ENCODE measurements at places on chromosomes 2 and 18.

GRCh38 chr2:44866152-44866551, 75.3 kb upstream of the SIX3 start:
- DNase-seq: no peak

DNA sequence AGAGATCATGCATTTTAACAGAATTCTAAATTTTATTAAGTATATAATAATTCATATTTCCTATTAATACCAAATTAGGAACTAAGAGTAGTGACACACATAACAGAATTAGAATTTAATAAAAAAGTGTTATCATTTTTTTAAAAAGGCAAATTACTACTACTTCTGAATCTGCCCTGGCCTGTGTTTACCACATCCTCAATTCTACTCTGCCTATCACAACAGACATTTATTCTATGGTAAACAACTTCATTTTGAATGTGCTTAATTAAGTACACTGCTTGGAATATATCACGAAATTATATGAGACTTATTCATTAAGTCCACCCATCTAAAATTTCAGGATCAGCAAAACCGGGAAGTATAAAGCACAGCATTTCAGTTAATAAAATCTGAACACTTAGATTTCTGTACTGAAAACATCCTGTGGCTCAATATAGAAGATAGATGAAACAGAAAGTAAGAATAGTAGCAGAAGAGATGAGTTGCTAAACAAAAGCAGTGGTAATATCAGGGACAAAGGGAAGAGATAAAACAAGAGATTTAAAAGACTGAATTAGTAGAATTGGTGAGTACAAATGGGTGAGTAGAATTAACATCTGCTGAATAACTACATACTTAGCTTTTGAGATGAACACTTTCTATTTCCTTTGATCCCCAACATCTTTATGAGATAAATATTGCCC, 3.7 kb downstream of the SMC6 start:
- DNase-seq: peak; percentile 42

GRCh38 chr18:49212819-49213218, 247.6 kb downstream of the DYM start:
- DNase-seq: no peak

DNA sequence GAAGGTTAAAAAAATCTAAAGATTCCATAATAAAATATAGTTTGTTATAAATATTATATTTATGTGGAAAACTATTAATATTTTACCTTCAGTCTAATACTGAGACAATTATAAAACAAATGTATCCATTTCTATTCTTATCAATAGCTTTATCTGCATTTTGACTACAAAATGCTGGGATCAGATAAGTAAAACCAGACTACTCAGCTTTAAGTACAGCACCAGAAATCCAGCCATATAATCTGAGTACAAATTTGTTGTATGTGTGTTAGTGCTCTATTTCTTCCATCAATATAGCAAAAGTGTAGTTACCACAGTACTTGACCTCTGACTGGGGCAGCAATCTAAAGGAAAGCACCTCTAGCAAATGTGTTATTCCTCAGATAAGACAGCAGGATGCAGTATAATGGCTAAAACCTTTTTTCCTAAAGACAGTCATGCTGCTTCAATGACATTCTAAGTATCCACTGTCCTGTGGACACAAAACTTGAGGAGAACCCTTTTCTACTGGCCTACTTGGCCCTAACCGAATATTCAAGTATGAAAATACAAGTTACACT, 68.1 kb downstream of the OLA1 start:
- DNase-seq: no peak

DNA sequence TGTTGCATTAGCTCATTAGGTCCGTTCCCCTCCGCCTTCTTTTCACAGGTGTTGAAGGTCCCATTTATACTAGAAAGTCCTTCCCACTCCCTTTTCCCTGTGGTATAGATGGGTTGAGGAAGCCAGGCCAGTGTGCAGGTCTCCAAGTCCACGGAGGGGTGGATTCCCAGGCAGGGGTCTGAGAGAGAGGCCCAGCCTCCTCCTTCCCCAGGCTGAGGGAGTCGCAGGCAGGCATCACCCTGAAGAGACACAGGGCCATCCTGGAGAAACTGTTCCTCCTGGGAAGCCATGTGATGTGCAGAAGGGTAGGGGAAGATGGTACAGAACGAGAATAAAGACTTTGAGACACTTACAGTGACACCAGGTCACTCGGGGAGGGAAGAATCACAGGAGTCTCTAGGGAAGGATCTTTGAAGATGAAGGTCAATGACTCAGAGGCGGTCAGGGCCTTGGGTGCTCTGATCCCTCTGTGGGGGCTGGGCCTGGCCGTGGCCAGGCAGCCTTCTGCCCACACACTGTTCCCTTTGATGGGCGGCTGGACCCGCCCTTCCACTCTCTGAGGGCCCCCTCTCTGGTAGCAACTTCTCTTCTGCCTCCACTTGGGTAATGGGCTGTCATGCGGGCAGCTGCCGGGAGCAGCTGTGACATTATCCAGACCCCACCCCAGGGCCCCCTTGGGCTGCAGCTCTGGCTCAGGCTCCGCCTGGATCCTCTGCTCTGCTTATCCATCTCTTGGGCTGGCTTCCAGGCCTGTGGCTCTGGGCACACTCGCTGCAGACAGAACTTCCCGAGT, 45.1 kb downstream of the RHOB start:
- DNase-seq: no peak

DNA sequence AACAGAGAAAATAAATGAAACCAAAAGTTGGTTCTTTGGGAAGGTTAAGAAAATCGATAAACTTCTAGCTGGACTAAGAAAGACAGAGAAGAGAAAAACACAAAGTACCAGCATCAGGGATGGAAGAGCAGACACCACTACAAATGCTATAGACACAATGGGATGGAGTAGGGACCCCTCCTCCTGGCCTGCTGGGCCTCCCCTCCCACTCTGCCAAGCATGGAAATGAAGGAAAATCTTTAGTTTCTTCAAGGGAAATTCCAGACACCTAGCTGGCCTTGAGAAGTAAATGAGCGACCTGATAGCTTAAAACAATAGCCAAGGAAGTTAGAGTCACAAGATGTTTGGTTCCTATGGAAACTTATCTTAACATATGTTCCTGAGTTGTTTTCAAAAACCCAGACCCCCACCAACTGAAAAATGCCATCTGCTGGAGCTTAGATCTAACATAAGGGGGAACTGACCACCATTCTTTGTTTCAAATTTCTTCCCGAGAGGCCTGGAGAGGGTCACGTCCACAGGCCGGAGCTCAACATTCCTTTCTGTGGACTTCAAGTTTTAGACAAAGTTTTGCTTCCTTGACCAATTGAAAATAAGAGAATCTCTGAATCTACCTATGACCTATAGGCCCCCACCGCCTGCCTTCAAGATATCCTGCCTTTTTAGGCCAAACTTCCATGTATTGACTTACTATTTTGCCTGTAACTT, 101.9 kb downstream of the BIN1 start:
- DNase-seq: no peak

DNA sequence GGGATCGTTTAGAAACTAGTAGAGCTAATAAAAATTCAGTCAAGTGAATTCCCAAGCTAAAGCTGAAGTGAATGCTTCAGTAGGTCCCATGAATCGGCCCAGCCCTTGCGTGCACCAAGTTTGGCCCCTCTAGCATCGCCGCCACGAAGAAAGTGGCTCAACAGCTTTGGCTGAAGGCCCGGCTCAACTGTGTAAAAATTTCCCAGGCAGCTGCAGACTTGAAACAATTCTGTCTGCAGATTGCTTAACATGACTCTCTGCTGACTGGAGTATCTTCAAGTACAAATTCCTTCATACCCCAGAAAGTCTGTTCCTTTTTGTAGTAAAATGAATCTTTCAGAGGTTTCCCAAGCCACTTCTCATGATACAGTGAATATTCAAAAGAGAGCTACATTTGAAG, 32.7 kb downstream of the ALMS1 start:
- no peak for DNase-seq

GRCh38 chr2:141610564-141611175, 520.1 kb downstream of the LRP1B start:
- DNase-seq: no peak

DNA sequence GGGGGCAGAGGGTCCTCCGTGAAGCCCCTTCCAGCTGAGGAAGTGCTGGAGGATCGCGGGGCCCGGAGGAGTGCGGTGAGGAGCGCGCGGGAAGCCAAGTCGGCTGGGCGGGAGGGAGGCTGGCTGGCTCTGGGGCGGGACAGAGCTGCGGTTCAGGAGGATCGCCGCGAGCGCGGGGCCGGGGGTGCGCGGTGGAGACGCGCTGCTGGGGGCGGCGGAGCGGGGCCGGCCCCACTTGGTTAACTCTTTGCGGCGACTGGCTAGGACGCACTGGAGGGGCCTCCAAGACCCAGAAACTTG, 464 bp downstream of the CYBRD1 start:
- peak; percentile 70 for DNase-seq

DNA sequence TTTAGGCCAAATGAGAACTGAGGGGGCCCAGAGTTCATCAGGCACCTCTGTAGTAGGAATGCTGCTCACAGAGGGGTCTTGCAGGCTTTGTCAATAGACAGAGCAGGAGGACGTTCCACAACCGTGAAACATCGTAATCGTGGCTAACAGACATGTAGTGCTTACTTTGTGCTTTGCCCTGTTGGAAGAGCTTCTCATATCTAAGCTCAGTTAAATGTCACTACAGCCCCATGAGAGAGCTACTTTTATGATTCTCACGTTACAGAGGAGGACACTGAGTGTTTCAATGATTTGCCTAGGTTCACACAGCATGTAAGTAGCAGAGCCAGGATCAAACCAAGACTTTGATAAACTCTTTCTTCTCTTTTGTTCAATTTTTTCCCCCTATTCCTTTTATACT, 136.6 kb downstream of the MYCN start:
- no peak for DNase-seq

- DNase-seq: no peak
Measured at GRCh38 chr18:34771958-34772357, 61.9 kb downstream of the DTNA start.

DNA sequence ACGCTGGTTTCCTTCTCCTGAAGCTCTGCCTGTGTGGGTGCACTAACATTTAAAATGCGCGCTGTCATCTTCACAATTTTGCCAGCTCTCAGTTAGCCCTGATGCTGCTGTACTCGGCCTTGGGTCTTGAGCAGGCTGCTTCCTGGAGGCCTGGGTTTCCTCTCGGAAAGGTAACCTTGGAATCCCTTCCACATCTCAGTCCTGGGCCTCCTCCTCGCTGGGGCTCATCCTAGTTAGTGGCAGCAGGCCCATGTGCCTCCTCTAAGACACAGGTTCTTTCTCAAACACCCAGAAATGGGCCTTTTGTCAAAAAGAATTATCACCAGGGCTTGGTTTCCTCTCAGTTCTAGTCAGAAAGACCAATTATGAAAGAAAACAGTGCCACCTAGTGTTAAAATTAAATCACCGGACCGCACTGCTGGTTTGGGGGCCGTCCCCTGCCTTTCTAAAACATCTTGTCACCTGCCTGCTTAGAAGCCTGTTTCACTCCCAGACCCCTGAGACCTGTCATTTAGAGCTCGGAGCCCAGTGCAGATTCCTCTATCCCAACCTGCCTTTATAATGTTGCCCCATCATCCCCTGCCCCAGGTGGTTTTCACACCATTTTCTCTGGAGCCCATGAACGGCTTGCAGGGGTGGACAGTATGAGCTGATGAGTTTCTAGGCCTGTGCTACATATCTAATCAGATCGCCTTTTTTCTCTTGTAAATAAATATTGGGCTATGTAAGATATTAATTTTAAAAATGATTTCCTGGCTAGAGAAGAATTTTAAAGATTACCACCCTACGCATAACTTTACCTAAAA, 42.4 kb downstream of the HK2 start:
- DNase-seq: peak; percentile 80

GRCh38 chr2:160247296-160248035, 47.4 kb upstream of the ITGB6 start:
- no peak for DNase-seq

DNA sequence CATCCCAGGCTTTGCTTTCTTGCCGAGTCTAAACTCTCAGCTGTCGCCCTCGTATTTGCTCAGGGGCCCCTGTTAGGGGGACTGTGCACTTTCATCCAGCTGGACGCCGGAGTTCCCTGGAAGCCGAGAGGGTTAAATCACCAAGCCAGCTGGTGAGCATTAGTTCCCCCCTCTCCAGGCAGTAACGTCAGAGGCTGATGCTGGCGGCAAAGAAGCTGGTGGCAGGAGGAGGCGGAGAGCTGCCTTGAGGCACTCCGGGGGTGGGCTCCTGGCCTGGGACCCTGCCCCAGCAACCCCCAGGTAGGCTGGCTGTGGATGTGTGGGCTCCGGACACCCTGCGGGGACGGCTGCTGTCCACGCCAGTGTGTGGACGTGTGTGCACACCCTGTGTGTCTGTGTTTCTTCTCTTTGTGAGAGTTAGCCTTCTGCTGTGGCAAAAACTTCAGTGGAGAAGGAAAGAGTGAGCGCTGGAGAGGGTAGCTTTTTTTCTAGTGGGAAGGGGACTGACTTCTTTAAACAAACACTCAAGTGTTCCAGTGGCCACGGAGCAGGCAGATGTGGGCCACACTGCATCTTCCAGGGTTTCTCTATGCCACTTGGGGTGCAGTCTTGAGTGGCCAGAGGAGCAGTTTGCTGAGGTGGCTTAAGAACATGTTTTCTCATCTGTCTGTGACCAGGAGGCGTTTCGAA, 84.7 kb downstream of the GLI2 start:
- no peak for DNase-seq

- DNase-seq: peak; percentile 45
Measured at GRCh38 chr18:3526421-3527354, 76.7 kb downstream of the TGIF1 start.

DNA sequence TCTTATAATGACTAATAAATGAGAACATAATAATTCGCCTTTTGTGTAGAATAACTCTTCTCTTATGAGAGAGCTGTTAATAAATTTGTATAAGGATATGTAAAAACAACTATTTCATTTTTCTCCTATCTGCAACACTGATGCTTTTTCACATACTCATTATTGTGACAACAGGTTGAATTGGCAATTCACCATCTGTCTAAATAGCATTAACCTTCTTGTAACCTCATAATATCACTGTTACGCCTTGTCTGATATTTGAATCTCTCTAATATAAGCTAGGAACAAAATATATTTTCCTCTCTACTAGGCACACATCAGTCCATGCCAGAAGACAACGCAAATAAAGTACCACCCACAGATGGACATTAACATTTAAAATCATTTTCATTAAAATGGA, 938.9 kb downstream of the CPS1 start:
- DNase-seq: no peak

DNA sequence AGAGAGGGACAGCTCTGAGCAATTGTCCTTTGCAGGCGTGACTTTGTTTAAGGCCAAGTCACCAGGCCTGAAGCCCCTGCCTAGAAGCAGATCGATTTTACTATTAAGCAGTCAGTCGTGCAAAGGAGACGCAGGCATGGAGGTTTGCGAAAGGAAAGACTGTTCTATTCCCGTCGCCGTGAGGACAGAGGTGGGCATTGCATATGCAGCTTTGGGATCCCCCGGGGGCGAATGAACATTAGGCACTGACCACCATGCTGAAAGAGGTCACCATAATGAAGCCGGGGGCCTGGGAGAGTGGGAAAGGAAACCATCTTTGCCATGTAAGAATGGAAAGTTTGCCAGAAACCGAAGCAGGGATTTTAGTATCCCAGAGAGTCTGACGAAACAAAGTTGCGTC, 231.6 kb downstream of the BCL11A start:
- DNase-seq: no peak

- no peak for DNase-seq
Measured at GRCh38 chr2:174106736-174107135, 141.6 kb upstream of the SP3 start.

Data from GM13976 (cell line).